ENCODE measurements at places on chromosomes 5 and 9. TPM values are rescaled to one million over a fixed set of nuclear protein-coding genes. Genes with fewer than 3 reads are reported as not detected.

GRCh38 chr5:38189081-38189504 lies 69.3 kb upstream of the EGFLAM start:
- DNase-seq = no peak

CYSRT1 gene
- total RNA-seq = 0.64 TPM

NDUFB6 gene
- total RNA-seq = 77.0 TPM

- peak; percentile 84 for DNase-seq
Measured at GRCh38 chr5:157148734-157149615, 6.3 kb upstream of the MED7 start.

SPINK4 gene
- total RNA-seq = 212 TPM
